Memory B cell (primary cell): ENCODE measurements at places on chromosomes 6 and 20.

DNA sequence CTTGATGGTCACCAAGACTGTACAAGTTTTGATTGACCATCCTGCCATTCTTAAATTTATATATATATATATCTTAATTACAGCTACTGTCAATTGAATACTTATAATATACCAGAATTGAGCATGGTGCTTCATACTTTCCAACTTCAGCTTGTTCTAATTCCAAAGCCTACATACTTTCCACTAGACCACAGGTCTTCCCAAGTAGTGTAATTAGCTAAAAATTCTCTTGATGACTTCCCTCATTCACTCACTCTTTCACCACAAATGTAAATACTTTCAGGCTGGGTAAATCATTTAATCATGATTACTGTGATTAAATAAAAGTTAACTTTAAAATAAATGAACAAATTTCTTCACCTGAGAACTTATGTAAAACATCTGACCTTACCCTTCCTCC, 3.4 kb downstream of the ASF1A start:
- DNase-seq, result no peak
- no peak overlapping the region for H3K4me3 ChIP-seq
- H3K27ac ChIP-seq, result no peak overlapping the region
- peaks cover 41% of the 10 kb centered on the region for H3K4me1 ChIP-seq
- H3K27me3 ChIP-seq, result no peaks in the 10 kb centered on the region

DNA sequence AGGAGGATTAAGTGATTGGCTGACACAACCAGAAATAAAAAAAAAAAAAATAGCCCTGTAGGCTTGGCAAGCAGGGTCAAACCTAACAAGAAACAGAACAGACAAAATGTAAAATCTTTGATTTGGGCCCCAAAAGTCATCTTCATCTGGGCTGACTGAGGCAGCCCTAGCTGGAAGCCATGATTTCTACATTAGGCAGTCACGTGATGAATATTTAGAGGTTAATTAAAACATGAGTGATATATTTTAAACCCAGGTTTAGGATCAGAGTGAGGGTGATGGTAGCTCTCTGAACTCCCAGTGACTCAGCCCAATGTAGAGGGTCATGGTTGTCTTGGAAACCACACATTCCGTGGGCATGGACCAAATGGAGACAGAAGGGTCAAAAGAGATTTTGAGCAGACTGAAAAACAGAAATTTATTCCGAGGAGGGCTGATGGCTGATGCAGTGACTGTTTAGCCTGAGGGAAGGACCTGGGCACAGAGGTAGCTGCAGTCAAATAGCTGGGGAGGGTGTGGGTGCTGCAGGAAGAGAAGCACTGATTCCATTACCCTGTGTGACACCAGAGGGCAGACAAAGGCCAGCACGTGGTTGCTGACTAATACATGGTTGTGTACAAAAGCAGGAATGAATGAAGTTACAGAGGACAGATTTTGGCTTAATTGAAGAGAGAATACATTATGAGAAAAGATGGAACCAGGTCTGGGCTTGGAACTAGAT, 573.1 kb upstream of the CHD6 start:
- H3K36me3 ChIP-seq, result no peaks in the 10 kb centered on the region
- no peak overlapping the region for H3K27ac ChIP-seq
- no peaks in the 10 kb centered on the region for H3K4me1 ChIP-seq
- no peak overlapping the region for H3K4me3 ChIP-seq
- DNase-seq, result no peak
- H3K27me3 ChIP-seq, result peaks cover 2% of the 10 kb centered on the region

DNA sequence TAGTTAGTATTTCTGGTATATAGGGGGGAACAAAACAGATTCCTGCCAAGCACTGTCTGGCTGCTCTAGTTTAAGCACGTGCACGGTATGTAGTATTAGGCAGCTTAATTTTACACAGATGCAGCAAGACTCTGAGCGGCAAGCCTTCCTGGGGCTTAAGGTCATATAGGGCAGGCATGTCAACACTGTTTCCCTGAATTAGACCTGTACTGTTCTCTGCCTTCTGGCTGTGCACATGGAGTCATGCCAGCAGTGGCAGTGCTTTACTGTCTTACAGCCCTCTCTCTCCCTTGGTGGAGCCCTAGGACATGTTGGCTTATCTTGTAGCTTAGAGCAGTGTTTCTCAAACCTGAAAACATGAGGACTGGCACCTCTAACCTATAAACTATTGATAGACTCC, 56.6 kb downstream of the PHF20 start:
- peak overlapping the region; percentile 33 for H3K27ac ChIP-seq
- H3K27me3 ChIP-seq, result no peaks in the 10 kb centered on the region
- H3K36me3 ChIP-seq, result peaks cover 30% of the 10 kb centered on the region
- H3K4me1 ChIP-seq, result peaks cover 29% of the 10 kb centered on the region

- peaks cover 27% of the 10 kb centered on the region for H3K4me1 ChIP-seq
- DNase-seq, result peak; percentile 28
- no peaks in the 10 kb centered on the region for H3K27me3 ChIP-seq
- no peaks in the 10 kb centered on the region for H3K36me3 ChIP-seq
- peak overlapping the region; percentile 89 for H3K27ac ChIP-seq
Measured at GRCh38 chr6:43170417-43170930, 595 bp upstream of the SRF start.

- peaks cover 2% of the 10 kb centered on the region for H3K27me3 ChIP-seq
- no peak overlapping the region for H3K4me3 ChIP-seq
- DNase-seq, result no peak
- H3K27ac ChIP-seq, result no peak overlapping the region
Measured at GRCh38 chr6:14925025-14925698, 320.7 kb upstream of the JARID2 start.

- no peaks in the 10 kb centered on the region for H3K4me1 ChIP-seq
- H3K27ac ChIP-seq, result no peak overlapping the region
- DNase-seq, result no peak
- H3K36me3 ChIP-seq, result no peaks in the 10 kb centered on the region
- peaks cover 5% of the 10 kb centered on the region for H3K27me3 ChIP-seq
Measured at GRCh38 chr20:10178727-10179313, 39.8 kb upstream of the SNAP25 start.

DNA sequence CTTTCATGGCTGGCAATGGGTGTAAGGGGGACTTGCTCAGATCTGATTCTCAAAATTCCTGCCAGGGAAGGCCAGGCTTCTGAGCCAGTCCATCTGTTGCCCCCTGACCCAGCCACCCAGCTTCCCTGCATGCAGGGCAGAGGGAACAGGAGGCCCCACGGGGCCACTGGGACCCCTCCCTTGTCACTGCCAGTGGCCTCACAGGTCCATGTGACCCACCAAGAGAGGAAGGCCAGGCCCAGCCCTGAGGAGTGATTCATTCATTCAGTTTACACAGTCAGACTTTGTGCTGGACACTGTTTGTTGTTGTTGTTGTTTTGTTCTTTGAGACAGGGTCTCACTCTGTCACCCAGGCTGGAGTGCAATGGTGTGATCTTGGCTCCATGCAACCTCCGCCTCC, 39.5 kb downstream of the UBE2V1 start:
- H3K27ac ChIP-seq, result no peak overlapping the region
- H3K4me3 ChIP-seq, result no peak overlapping the region
- no peak for DNase-seq
- no peaks in the 10 kb centered on the region for H3K36me3 ChIP-seq

- H3K36me3 ChIP-seq, result no peaks in the 10 kb centered on the region
- H3K27ac ChIP-seq, result no peak overlapping the region
- no peaks in the 10 kb centered on the region for H3K4me1 ChIP-seq
- no peaks in the 10 kb centered on the region for H3K27me3 ChIP-seq
Measured at GRCh38 chr6:9455864-9456658, 958.8 kb downstream of the TFAP2A start.
